ENCODE measurements at places on chromosomes 5 and 9. TPM values are rescaled to one million over a fixed set of nuclear protein-coding genes. Genes with fewer than 3 reads are reported as not detected.

ANKRD34B gene
- not detected for total RNA-seq

INSL6 gene
- total RNA-seq = not detected

ALDH7A1 gene
- 111 TPM for total RNA-seq

MYORG gene
- total RNA-seq = 6.5 TPM

SLC25A2 gene
- not detected for total RNA-seq

SHB gene
- total RNA-seq = 19.0 TPM

TARS1 gene
- 257 TPM for total RNA-seq

RABGAP1 gene
- 31.9 TPM for total RNA-seq

C5orf58 gene
- not detected for total RNA-seq

PMPCA gene
- total RNA-seq = 56.7 TPM

OR13C9 gene
- total RNA-seq = not detected

SHC3 gene
- total RNA-seq = under 0.01 TPM

CTXN3 gene
- total RNA-seq = not detected

GRCh38 chr9:129140397-129141065, 29.3 kb downstream of the PTPA start:
- no peak for DNase-seq

- no peak for DNase-seq
These were observed 23.0 kb upstream of the SLC6A3 start for GRCh38 chr5:1468247-1468612.

DNA sequence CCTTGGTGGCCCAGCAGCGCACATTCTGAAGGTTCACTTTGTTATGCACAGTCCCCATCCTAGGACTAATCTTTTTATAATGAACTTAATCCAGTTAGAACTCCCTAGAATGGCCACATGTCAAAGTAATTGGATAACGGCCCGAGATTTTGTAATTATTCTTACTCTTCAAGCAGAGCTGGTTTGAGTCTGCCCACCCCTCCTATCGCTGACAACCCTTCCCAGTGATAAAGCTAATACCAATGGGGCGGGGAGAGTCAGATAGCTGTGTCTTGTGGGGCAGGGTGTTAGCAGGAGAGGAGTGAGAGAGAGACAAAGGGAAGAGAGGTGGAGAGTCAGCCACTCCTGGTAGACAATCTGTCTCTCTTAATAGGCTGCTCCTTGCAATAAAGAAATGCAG, 356.9 kb downstream of the SLIT3 start:
- DNase-seq = no peak

DNA sequence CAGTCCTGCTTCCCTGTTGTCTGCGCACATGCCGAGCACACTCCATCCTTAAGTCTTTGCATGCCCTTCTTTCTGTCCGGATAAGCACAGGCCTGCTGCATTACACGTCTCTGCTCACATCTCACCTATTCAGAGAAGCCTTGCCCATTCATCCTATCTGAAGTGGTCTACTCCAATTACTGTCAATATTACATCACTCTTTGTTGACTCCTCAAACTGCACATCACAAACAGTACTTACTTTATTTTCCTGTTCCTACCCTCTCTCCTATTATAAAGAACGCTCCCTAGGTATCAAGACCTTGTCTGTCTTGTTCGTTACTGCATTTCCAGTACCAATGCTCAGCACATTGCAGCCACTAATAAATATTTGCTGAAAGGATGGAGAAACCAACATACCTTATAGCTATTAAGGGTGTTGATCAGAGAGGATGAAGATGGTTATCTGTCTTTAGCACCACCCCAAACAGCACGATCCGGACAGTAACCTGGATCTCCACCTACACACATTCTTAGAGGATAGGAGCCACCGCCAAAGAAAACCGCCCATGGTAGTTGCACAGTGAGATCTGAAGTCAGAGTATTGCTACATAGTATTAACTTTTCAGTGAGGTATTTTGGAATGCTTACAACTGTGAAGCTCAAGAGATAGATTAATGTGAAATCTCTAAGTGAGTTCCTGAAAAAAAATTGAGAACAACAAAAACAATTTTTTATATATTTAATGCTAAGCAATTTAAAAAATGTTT, 1.6 kb upstream of the PRRC1 start:
- no peak for DNase-seq

- DNase-seq = no peak
These were observed 1.1 kb upstream of the LCN9 start for GRCh38 chr9:135661816-135662560.

GRCh38 chr9:93875330-93875729, 79.8 kb downstream of the BARX1 start:
- DNase-seq = no peak

GRCh38 chr5:33363537-33363936, 77.2 kb upstream of the TARS1 start:
- DNase-seq = no peak

- DNase-seq = no peak
These were observed 14.4 kb downstream of the GALNT12 start for GRCh38 chr9:98821831-98822230.

GRCh38 chr5:67414712-67415111, 218.1 kb upstream of the CD180 start:
- no peak for DNase-seq

GRCh38 chr9:32348106-32348695, 36.2 kb upstream of the ACO1 start:
- no peak for DNase-seq

- no peak for DNase-seq
These were observed 49.6 kb upstream of the SMIM32 start for GRCh38 chr5:136242611-136243010.

- DNase-seq = no peak
These were observed 9.9 kb downstream of the NR6A1 start for GRCh38 chr9:124761196-124761595.

DNA sequence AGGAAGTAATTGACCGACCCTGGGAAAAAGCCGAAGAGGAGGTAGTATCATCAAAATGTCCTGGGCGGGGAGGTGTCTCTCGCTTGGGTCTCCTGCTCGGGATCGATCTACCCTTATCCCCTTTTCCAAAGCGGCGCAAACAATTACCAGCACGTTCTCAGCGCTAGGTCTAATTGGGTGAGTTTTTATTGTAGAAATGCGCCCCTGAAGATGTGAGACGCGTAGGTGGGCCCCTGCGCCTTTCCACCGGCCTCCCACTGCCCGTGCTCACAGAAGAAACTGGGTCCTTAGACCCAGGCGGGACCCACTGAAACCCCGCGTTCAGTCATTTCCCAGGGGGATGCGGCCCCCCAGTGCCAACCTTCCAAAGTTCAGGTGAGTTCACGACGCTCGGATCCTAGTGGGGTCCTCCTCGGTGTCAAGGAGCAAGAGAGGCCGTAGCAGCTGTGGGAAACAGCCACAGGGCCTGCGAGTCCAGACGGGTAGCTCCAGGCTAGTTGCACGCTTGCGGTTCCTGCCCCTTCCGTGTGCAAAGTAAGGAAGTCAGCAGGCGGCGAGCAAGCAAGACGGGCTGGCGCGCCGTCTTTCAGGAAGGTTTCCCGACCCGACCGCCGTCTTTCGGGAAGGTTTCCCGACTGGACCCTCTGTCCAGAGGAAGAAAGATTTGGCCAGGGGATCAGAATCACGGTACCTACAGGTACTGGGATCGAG, 1.5 kb downstream of the SMIM32 start:
- DNase-seq = peak; percentile 56

DNA sequence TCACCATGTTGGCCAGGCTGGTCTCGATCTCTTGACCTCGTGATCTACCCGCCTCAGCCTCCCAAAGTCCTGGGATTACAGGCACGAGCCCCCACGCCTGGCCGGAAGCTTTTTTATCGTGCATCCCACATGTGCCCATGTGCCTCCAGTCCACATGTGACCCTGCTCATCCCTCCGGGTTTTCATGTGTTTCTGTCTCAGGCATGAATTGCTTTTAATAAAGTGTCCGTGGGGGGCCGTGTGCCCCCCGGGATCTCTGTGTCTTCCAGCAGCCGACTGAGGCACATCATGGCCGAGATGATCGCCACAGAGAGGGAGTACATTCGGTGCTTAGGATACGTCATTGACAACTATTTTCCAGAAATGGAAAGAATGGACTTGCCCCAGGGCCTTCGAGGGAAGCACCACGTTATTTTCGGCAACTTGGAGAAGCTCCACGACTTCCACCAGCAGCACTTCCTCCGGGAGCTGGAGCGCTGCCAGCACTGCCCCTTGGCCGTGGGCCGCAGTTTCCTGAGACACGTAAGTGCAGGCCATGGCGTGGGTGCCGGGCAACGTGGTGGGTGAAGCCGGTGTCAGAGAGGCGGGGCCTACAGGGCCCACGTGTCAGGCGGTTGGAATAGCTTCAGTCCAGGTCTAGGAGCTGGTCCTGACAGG, 22.1 kb upstream of the LRRC14B start:
- DNase-seq = no peak

GRCh38 chr9:84190411-84190810, 150.1 kb downstream of the SLC28A3 start:
- DNase-seq = no peak

GRCh38 chr5:169610606-169611005, 26.5 kb upstream of the DOCK2 start:
- DNase-seq = peak; percentile 19

GRCh38 chr5:152994033-152994680, 496.3 kb upstream of the GRIA1 start:
- DNase-seq = peak; percentile 43

- peak; percentile 86 for DNase-seq
These were observed 673.4 kb upstream of the MEF2C start for GRCh38 chr5:89556215-89556913.

GRCh38 chr5:68431601-68432337, 216.2 kb downstream of the PIK3R1 start:
- no peak for DNase-seq

DNA sequence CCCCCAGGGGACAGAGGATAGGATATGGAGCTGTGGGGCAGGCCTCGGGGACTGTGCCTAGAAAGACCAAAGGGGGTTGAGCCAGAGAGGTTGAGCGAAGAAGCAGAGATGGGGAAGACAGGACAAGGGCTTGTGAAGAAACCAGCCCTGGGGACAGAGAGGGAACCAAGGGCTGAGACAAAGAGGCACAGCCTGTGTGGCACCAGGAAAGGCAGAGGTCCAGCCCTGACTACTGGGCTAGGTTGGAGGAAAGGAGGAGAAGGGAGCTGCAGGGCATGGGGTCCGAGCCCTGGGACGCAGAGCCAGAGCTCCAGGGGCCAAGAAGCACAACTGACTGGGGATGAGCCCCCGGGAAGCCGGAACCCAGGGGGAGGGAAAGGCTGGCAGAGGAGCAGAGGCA, 9.2 kb downstream of the REEP2 start:
- no peak for DNase-seq

DNA sequence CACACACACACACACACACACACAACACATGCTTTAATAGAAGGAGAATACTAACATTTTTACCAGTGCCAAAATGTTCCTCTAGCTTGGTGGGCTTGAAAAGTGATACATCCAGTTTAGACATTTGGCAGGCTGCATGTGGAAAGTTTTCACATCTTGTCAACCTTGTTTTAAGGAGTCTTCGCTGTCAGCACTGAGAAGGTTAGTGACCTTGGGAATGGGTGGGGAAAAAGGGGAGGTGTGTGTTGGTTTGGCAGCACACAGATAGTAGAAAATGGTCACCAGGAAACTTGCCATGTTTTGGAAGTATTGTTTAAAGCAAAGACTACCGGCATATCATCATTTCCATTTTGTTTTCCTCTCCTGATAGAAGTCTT, 346.5 kb upstream of the ADAMTSL1 start:
- DNase-seq = no peak

GRCh38 chr9:135343136-135343535, 136.4 kb upstream of the PPP1R26 start:
- no peak for DNase-seq

GRCh38 chr9:5612185-5612530, 16.7 kb upstream of the RIC1 start:
- DNase-seq = no peak

- no peak for DNase-seq
These were observed 655 bp downstream of the MARVELD2 start for GRCh38 chr5:69415584-69415958.

DNA sequence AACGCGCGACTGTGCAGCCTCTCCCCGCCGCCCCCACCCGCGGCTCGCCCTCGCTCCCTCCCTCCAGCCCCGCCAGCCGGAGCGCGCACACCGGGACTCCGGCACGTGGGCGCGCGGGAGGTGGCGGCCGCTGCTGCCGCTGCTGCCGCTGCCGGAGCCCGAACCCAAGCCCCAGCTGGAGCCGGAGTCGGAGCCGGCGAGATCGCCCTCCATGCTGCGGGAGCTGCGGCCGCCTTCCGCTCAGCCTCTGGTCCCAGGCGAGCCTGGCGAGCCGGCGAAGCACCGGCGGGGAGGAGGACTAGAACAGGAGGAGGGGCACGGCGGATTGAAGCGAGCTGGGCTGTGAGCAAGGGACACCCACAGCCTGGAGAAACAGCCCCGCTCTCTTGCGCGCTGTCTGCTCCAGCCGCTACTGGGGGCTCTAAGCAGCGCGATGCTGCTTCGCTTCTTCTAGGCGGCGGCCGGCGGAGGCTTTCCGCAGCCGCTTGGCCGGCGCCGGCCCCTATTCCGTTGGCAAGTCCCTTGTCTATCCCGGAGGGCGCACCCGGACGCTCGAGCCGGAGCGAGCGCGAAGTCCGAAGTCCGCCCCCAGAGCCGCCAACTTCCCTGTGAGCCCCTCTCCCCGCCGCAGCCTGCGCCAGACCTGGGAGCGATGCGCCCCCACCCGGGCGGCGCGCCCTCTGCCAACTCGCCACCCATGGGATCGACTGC, 598.7 kb upstream of the SGCD start:
- peak; percentile 50 for DNase-seq

DNA sequence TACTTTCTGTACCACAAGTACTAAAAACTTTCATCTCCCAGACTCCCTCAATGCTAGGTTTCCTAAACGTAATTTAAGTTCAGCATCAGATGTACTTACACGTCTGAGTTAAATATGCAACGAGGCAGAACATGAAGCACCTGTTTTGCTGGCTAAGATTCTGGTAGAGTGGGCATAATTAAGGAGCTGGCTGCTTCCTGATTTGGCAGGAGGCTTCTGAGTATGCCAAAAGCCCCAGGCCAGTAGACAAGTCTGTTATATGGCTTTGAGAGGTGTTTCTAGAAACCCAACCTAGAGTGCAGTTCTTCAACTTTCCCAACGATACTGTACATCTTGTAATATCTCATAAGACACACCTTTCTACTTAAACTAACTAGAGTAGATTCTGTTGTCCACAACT, 13.6 kb downstream of the TICAM2 start:
- DNase-seq = no peak

DNA sequence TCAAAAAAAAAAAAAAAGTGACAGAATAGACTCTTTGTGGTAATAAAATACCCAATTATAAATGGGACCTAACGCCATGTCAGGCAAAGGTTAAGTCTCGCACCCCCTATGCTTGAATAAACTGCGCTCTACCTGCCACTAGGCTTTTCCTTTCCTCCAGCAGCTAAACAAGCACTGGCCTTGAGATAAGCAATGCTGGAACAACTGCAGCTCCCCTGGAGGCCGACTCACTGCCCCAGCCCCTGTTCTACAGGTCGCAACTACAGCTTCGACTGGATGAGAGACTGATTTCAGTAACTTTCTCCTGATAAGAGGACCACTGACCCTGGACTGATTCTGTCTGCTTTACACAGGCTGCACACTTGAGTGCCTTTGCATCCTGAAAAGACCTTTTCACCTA, 210.2 kb downstream of the HSPA4 start:
- DNase-seq = no peak

Measured in foreskin keratinocyte (primary cell).